CD4-positive, alpha-beta memory T cell (primary cell): ENCODE measurements at places on chromosomes 12 and 14. TPM values are rescaled to one million over a fixed set of nuclear protein-coding genes. Genes with fewer than 3 reads are reported as not detected.

The AKAP5 gene
- polyA plus RNA-seq = 0.11 TPM

The HOXC13 gene
- not detected for polyA plus RNA-seq

The SERPINA3 gene
- polyA plus RNA-seq = not detected

The TMEM132C gene
- not detected for polyA plus RNA-seq

The CIT gene
- polyA plus RNA-seq = 1.0 TPM

The CDH24 gene
- 0.53 TPM for polyA plus RNA-seq

The DAD1 gene
- 735 TPM for polyA plus RNA-seq

The EDDM3A gene
- polyA plus RNA-seq = not detected

The EPYC gene
- not detected for polyA plus RNA-seq

The ANKS1B gene
- polyA plus RNA-seq = not detected

The ZNF26 gene
- polyA plus RNA-seq = 15.4 TPM

The CLEC4D gene
- not detected for polyA plus RNA-seq

The KLRK1 gene
- polyA plus RNA-seq = 1.4 TPM

The RIMBP2 gene
- polyA plus RNA-seq = not detected

The CCDC38 gene
- 0.09 TPM for polyA plus RNA-seq

The GLRX5 gene
- polyA plus RNA-seq = 74.7 TPM

The MYH6 gene
- polyA plus RNA-seq = not detected

The CAPZA3 gene
- polyA plus RNA-seq = not detected

The APOF gene
- polyA plus RNA-seq = not detected

The KRT71 gene
- not detected for polyA plus RNA-seq

- DNase-seq = no peak
Observed at GRCh38 chr14:87050421-87050820, 942.6 kb downstream of the GALC start.

- no peak for DNase-seq
Observed at GRCh38 chr14:21093018-21093417, 5.4 kb downstream of the ZNF219 start.

- DNase-seq = no peak
Observed at GRCh38 chr12:64042911-64043310, 179.2 kb downstream of the KICS2 start.

- no peak for DNase-seq
Observed at GRCh38 chr14:104589338-104590195, 10.0 kb downstream of the C14orf180 start.

GRCh38 chr12:130925666-130926015 is 28.1 kb upstream of the ADGRD1 start:
- DNase-seq = no peak

DNA sequence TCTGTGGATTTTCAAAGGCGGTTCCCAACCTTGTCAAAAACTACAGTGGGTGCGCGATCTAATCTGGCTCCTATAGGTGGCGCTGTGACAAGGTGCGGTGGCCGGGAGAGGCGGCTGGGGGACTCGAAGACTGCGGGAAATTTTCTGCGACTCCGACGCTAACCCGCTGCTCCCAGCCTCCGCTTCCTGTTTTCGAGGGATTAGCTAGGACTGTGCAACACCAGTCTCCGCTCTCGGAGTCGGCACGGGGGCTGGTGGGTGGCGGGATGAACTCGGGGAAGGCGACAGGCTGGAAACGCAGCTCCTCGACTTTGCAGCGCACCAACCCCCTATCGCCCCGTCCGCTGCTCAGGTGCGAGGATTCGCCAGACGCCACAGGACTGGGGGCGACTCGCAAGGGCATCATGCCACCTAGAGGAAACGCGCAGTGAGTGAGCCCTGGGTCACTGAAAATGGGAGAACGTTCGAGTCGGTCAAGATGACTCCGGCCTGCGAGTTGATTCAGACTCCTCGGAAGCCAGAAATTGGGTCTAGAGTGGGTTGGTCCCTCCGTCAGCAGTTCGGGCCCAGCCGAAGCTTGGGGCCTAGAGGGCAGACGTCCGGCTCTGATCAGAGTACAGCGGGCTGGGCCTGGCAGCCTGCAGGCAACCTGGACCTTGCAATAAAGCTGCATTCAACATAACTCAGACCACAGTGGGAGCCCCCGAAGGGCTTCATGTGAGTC is 5.5 kb upstream of the PAX9 start:
- DNase-seq = no peak

- DNase-seq = no peak
Observed at GRCh38 chr12:118330421-118331018, 42.2 kb downstream of the TAOK3 start.

DNA sequence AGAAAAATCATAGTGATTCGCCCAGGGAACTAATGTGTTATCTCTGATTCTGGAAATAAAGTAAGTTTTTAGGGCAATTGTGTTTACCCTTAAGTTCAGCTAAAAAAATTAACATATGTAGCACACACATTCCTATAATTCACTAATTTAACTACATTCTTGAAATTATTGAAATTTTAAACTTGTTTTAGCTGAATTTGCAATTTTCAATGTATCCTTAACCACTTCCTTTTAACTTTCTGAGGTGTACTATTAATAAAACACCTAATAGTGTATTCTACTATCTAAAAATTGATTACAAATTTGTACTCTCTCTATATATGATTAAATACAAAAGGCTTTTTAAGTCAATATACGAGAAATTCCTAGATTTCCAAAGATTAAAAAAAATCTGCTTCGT is 2.2 kb downstream of the KLHL28 start:
- DNase-seq = no peak

- no peak for DNase-seq
Observed at GRCh38 chr14:88614218-88614907, 51.5 kb downstream of the ZC3H14 start.

GRCh38 chr14:104596451-104596918 is 8.1 kb downstream of the TMEM179 start:
- DNase-seq = no peak

DNA sequence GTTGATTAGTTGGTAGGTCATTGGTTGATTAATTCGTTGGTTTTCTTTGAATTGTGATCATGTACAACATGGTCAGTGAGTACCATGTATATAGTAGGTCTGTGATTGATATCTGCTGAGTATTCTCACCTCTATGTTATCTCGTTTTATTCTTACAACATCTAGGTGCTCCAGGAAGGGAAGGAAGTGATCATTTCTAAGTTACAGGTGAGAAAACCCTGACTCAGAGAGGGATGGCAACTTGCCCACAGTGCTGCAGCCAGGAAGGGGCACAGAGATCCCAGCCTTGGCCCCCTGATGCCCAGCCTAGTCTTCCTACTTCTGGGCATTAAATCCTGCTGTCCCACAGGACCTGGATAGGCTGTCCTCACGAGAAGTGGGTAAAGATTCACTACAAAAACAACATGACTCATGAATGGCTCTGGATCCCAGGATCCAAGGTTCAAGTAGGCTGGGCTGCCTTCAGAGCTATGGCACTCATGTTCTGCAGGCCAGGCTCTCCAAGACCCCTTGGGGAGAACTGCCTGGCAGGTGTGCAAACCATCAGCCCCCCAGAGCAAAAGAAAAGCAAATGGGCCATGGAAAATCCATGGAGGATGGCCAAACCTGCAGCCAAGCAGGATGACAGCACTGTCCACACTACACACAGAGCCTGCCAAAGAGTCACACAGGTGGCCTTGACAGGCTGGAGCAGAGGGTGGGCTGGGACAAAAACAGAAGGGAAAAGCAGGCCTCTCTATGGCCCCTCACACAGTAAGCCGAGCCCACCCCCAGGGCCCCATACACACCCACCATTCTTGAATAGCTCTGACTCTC is 146.2 kb downstream of the BCL11B start:
- no peak for DNase-seq

DNA sequence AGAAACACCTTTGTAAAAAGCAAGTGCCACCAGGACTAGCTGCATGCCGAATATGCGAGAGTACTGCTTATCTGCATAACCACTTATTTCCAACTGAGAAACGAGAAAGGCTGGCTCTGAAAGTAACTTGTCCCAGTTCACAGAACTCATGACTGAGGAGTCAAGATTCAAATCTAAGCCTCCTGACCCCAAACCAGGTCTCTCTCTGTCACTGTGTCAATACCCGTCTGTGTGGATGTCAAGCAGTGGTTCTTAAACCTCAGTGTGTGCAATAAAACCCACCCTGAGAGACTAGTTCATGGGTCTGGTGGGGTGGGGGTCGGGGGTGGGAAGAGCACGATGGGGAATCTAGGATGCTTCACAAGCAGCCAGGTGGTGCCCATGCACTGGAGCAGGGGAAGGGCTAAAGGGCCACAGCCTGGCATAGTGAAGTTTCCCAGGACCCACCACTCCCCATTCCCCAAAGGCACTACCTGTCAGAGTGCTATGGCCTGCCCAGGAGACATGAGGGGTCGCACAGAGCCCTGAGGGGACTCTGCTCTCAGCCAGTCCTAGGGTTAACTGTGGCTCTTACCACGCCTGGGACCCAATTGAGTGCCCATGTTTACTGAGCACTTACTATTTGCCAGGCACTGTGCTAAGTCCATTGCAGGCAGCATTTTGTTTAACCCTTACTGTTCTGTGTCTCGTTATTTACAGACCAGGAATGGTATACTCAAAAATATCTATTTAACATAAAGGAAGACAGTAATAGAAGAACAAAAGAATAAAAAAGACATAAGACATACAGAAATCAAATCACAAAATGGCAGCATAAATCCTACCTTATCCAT is 33.4 kb upstream of the PNMA1 start:
- no peak for DNase-seq

- DNase-seq = no peak
Observed at GRCh38 chr12:47033081-47033480, 46.3 kb upstream of the PCED1B start.

DNA sequence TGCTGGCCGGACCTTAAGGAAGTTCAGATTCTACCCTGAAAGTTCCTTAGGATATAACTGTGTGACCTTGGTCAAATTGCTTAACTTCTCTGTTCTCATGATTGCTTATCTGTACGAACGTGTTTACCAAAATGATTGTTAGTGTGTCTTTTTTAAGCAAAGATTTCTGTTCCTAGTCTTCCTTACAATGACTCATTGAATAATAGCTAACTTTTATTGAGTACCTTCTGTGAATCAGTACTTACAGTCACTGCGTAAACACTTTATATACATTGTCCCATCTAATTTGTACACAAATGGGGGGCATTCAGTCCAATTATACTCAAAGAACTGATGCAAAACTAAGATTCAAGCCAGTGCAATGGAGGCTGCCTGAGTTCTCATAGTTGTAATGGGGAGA is 4.2 kb upstream of the TMEM30B start:
- DNase-seq = no peak

GRCh38 chr12:5376591-5377207 is 55.2 kb upstream of the NTF3 start:
- no peak for DNase-seq

GRCh38 chr14:54509546-54510501 is at the start of gene CGRRF1:
TSS of gene CGRRF1 (plus strand) at chr14:54509906. CDS start at chr14:54509960, 54 bp downstream.
- peak; percentile 94 for DNase-seq

- no peak for DNase-seq
Observed at GRCh38 chr14:99548255-99548654, 55.8 kb downstream of the CCDC85C start.

- DNase-seq = no peak
Observed at GRCh38 chr14:84857571-84857970, 672.4 kb upstream of the FLRT2 start.

- DNase-seq = no peak
Observed at GRCh38 chr12:103457471-103457870, 38.3 kb downstream of the C12orf42 start.

DNA sequence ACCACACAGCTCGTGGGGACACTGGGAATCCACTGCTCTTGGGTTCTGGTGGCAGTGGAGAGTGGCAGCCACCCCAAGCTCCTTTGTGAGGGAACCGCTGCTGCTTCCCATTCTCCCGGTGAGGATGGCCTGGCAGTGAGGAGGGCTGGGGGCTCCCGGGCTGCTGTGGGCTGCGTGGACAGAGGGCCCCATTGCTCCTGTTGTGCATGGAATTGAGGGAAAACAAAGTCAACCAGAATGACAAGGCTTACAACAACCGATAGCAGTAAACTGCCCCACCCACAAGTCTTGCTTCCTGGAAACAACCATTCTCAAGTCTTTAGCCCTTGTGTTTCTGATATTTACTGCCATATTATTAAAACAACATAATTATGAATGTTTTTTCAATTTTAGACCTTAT is 32.1 kb downstream of the TMTC1 start:
- no peak for DNase-seq

DNA sequence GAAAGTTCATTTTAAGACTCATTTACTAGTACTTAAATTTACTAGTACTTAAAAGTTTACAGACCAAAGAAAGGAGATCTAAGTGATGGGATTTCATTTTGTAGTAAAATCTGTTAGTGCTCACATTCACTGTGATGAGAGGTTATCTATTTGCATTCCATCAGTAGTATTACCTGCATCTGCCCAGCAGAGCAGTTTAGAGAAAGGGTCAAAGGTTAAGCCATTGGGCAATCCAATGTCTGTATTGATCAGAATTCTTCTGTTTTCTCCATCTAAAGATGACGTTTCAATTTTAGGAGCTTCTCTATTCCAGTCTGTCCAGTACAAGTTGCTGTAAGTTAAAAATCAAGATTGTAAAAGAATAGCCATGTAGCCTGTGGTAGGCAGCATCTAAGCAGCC is 18.3 kb downstream of the RTRAF start:
- DNase-seq = no peak

GRCh38 chr14:34322940-34323418 is 139.1 kb downstream of the SPTSSA start:
- DNase-seq = peak; percentile 60

- DNase-seq = no peak
Observed at GRCh38 chr12:25518512-25518911, 34.6 kb downstream of the LMNTD1 start.

DNA sequence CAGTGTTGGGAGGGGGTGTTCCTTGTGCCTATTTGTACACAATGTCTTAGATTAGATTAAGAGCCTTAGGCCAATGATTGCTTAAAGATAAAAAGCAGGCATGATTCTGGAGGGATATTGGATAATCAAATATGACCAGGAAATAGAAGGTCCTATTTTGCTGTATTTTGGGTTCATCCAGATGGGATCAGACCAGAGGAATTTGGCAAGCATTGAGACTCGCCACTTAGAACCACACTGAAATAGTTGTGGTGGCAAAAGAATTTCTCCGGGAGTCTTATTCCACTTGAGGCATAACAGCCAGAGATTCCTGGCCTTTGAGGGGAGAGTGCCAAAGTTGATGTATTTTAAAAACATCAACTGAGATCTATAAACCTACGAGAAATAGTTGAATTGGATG is 327.2 kb downstream of the RAD51B start:
- no peak for DNase-seq

DNA sequence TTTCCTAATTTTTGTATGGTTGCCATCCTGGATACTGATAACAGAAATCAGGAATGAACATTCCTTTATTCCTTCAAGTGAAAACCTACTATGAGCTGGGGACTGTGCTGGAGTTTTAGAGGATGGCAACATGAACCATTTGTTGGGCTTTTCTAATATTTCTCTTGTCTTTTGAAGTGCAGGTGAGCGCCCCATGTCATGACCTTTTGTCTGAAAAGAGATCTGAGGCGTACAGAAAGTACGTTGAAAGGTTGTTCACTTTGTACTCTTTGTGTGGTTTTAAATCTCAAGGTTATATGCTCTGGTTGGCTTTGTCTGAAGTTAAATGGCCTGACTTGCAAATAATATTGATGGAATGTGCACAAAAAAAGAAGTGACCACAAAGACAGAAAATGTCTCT is 79.0 kb downstream of the GAS2L3 start:
- no peak for DNase-seq

- peak; percentile 41 for DNase-seq
Observed at GRCh38 chr12:10293570-10294227, 14.0 kb upstream of the KLRD1 start.
